ENCODE measurements at places on chromosomes 11 and 22.
A peak's percentile ranks its signal among the peaks of the same experiment; 100 is the strongest.

DNA sequence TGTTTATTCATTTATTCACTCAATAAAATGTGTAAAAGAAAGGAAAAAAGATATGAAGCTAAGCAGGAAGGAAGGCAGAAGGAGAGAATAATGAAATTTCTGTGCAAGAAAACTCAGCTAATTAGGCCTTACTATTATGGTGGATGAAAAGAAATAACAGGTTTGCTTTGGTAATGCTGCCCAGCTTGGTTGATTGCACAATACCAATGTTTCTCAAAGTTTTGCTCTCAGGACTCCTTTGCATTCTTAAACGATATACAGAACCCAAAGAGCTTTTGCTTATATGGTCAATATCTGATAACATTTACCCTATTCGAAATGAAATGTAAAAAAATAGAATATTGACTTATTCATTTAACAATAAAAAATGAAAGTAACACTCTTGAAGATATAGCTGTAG lies 7.3 kb upstream of the CTSC start:
- H3K36me3 ChIP-seq: no peaks in the 10 kb centered on the region
- no peak overlapping the region for H3K27ac ChIP-seq
- DNase-seq: no peak
- no peaks in the 10 kb centered on the region for H3K4me1 ChIP-seq
- H3K27me3 ChIP-seq: peaks cover 13% of the 10 kb centered on the region

- no peak for DNase-seq
- no peaks in the 10 kb centered on the region for H3K27me3 ChIP-seq
- no peak overlapping the region for H3K4me3 ChIP-seq
- peaks cover 12% of the 10 kb centered on the region for H3K4me1 ChIP-seq
- H3K36me3 ChIP-seq: no peaks in the 10 kb centered on the region
- H3K27ac ChIP-seq: no peak overlapping the region
Measured at GRCh38 chr11:124670732-124671131, 2.8 kb downstream of the SIAE start.

DNA sequence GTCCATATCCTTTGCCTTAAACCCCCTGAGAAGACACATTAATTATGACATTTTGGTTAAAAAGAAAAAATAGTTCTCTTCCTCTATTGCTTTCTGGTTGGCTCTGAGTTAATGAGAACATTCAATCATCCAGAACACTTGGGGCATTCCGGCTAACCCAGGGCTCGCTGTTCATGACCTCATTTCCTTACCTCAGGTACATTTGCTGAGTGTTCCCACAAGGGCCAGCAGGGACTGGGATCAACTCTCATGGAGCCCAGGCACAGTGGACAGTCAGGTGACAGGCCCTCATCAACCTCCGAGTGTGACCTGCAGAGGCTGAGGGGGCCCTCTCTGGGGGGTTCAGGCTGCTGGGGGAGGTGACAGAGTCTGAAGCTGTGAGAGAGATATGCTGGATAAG lies 98.9 kb downstream of the MYO18B start:
- H3K27me3 ChIP-seq: peaks cover 3% of the 10 kb centered on the region
- no peak overlapping the region for H3K4me3 ChIP-seq
- H3K36me3 ChIP-seq: no peaks in the 10 kb centered on the region
- H3K4me1 ChIP-seq: no peaks in the 10 kb centered on the region
- DNase-seq: peak; percentile 70
- no peak overlapping the region for H3K27ac ChIP-seq

GRCh38 chr11:2122222-2122906 lies 16.8 kb downstream of the IGF2 start:
- DNase-seq: no peak
- H3K27ac ChIP-seq: peak overlapping the region; percentile 80
- H3K4me3 ChIP-seq: no peak overlapping the region
- peaks cover 4% of the 10 kb centered on the region for H3K36me3 ChIP-seq
- H3K27me3 ChIP-seq: no peaks in the 10 kb centered on the region

GRCh38 chr11:64856382-64857227 lies 12.2 kb upstream of the CDC42BPG start:
- H3K27ac ChIP-seq: peak overlapping the region; percentile 44
- DNase-seq: no peak
- peak overlapping the region; percentile 22 for H3K4me3 ChIP-seq
- H3K4me1 ChIP-seq: peaks cover 36% of the 10 kb centered on the region
- no peaks in the 10 kb centered on the region for H3K27me3 ChIP-seq
